ENCODE measurements at places on chromosomes 7 and 10.
A peak's percentile ranks its signal among the peaks of the same experiment; 100 is the strongest.

GRCh38 chr10:48634198-48634983 lies 29.5 kb upstream of the ARHGAP22 start:
- peaks cover 5% of the 10 kb centered on the region for H3K27me3 ChIP-seq
- no peaks in the 10 kb centered on the region for H3K36me3 ChIP-seq
- H3K4me1 ChIP-seq, result peaks cover 37% of the 10 kb centered on the region
- H3K4me3 ChIP-seq, result peak overlapping the region; percentile 25
- H3K27ac ChIP-seq, result no peak overlapping the region

- no peak for DNase-seq
- no peak overlapping the region for H3K4me3 ChIP-seq
- H3K4me1 ChIP-seq, result no peaks in the 10 kb centered on the region
- no peaks in the 10 kb centered on the region for H3K36me3 ChIP-seq
- H3K27ac ChIP-seq, result no peak overlapping the region
Observed at GRCh38 chr10:87608756-87609155, 50.9 kb upstream of the PAPSS2 start.

- H3K36me3 ChIP-seq, result no peaks in the 10 kb centered on the region
- H3K27me3 ChIP-seq, result no peaks in the 10 kb centered on the region
- no peaks in the 10 kb centered on the region for H3K4me1 ChIP-seq
- H3K4me3 ChIP-seq, result no peak overlapping the region
- no peak overlapping the region for H3K27ac ChIP-seq
- no peak for DNase-seq
Observed at GRCh38 chr7:68224041-68224741, 1227.6 kb downstream of the TYW1 start.

DNA sequence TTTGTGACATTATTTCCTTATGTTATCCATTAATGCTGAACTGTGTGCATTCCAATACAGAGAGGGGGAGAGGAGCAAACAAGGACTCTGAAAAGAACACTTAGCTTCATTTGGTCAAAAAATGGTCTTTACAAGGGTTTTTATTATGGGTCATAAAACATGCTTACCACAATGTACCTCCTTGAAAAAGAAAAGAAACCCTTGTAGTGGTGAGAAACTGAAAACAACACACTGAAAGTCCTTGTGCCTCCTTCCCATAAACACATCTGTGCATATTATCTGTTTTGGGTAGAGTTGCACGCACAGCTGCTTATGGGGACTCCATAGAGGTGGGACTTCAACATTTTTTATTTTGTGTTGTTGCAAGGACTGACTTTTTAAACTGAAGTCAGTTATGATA lies 98.7 kb downstream of the CDK6 start:
- no peak for DNase-seq
- peaks cover 5% of the 10 kb centered on the region for H3K4me1 ChIP-seq
- H3K4me3 ChIP-seq, result no peak overlapping the region

GRCh38 chr10:21468086-21468485 lies 57.4 kb downstream of the SKIDA1 start:
- H3K36me3 ChIP-seq, result no peaks in the 10 kb centered on the region
- no peak overlapping the region for H3K27ac ChIP-seq
- H3K4me1 ChIP-seq, result no peaks in the 10 kb centered on the region
- H3K4me3 ChIP-seq, result no peak overlapping the region

DNA sequence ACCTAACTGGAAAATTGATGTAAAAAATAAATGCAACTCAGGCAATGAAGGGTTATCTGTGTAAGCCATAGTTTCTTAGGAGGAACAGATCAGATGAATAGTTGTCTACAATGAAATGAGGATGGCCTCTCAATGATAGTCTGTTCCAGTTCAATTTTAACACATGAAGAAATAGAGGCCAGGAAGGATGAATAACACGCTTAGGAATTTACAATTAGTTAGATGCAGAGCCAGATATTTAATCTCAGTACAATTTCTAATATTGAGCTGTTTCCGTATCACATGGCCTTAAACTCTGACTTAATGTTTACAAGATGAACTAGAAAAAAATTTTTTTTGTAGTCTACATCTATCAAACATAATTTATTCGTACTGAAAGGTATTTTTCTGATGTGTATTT lies 176.6 kb downstream of the GALNT11 start:
- no peak overlapping the region for H3K27ac ChIP-seq
- peaks cover 21% of the 10 kb centered on the region for H3K36me3 ChIP-seq
- DNase-seq, result no peak
- no peak overlapping the region for H3K4me3 ChIP-seq

DNA sequence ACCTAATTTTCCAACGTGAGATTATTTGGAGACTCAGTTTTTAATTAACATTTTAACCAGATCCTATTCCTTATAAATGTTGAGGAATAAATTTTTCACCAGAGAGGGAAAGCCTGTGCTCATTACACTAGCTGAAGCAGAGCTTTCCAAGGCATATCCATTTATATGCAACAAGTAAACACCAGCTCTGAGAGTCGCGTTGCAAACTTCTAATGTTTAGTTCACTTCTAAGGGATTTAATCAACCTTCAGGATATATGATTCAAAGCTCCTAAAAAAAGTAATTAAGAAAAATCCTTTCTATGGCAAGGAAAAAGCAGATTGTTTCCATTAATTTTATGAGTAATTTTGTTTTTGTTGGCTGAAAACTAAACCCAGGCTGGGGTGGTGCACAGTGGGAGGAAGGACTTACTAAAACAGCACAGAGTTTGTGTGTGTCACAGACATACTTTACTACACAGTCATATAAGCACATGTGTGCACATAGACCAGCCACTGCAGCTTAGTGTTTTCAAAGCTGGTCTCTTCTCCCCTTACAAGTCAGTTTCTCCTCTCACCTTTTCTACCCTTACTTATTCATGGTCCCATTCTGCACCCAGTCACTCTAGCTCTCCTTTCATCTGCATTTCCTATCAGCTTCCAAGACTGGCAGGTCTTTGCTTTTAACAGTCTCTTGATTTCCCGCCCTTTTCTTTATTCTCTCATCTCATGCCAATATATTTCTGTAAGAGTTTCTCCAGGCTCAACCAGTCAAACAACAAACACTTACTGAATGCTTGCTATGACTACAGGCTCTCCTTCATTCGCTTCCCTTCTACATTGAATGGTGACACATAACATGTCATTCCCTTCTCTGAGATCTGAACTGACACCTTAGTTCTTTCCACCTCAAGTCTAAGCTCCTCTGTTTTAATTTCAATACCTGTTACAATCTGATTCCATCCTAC lies 81.1 kb upstream of the FZD1 start:
- H3K36me3 ChIP-seq, result no peaks in the 10 kb centered on the region
- H3K27ac ChIP-seq, result no peak overlapping the region
- H3K4me1 ChIP-seq, result no peaks in the 10 kb centered on the region
- no peaks in the 10 kb centered on the region for H3K27me3 ChIP-seq

DNA sequence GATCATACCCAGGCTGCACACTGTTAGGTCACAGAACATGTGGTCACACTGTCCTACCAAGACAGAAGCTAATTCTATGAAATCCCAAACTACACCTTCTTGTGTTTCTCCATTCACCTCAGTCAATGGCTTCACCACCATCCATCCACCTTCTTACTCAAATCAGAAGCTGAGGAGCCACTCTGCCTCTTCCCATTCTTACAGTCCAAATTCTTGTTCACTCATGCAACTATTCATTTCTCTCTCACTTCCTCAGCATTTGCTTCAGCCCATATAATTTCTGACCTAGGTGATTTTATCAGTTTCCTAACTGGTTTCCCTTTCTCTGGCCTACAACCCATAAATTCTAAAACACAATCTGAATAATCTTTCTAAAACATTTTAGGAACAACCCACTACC lies 229.2 kb downstream of the LRRN3 start:
- H3K27ac ChIP-seq, result no peak overlapping the region
- H3K4me3 ChIP-seq, result no peak overlapping the region
- no peak for DNase-seq
- H3K27me3 ChIP-seq, result no peaks in the 10 kb centered on the region
- no peaks in the 10 kb centered on the region for H3K36me3 ChIP-seq
- peaks cover 11% of the 10 kb centered on the region for H3K4me1 ChIP-seq

DNA sequence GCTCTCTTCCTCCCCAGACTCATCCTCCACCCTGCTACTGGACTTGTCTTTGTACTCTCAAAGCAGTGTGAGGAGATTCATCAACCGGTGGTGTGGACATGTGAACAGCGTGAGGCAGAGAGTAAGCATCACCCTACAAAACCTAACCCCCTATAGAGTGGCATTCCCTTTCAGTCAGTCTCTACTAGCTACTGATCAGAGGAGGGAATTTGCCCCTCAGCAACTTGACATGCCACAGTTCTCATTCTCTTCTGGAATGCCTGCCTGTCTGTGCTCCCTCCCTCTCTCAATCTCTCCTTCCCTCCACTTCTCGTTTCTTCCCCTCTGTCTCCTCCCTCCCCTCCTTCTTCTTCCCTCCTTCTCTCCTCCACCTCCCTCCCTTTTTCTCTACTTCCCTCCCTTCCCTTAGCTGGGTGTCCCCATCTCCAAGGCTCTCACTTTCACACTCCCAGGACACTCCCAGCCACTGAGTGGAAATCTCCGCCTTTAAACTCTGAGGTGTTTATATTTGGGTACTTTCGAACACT lies 24.6 kb downstream of the H2AZ2 start:
- no peak overlapping the region for H3K4me3 ChIP-seq
- H3K36me3 ChIP-seq, result peaks cover 4% of the 10 kb centered on the region
- no peaks in the 10 kb centered on the region for H3K4me1 ChIP-seq
- no peak overlapping the region for H3K27ac ChIP-seq
- no peaks in the 10 kb centered on the region for H3K27me3 ChIP-seq
- no peak for DNase-seq

GRCh38 chr7:116334555-116334954 lies 124.2 kb downstream of the TES start:
- no peak overlapping the region for H3K4me3 ChIP-seq
- H3K27ac ChIP-seq, result no peak overlapping the region
- H3K27me3 ChIP-seq, result no peaks in the 10 kb centered on the region
- DNase-seq, result no peak

GRCh38 chr10:13998163-13998835 lies 332.4 kb downstream of the FRMD4A start:
- no peaks in the 10 kb centered on the region for H3K27me3 ChIP-seq
- no peaks in the 10 kb centered on the region for H3K36me3 ChIP-seq
- no peak overlapping the region for H3K4me3 ChIP-seq

GRCh38 chr7:101699399-101699798 lies 70.3 kb upstream of the MYL10 start:
- no peak for DNase-seq
- H3K27ac ChIP-seq, result no peak overlapping the region
- H3K36me3 ChIP-seq, result no peaks in the 10 kb centered on the region
- no peaks in the 10 kb centered on the region for H3K4me1 ChIP-seq

GRCh38 chr10:14369906-14370305 lies 39.2 kb upstream of the FRMD4A start:
- peaks cover 4% of the 10 kb centered on the region for H3K27me3 ChIP-seq
- DNase-seq, result no peak
- no peaks in the 10 kb centered on the region for H3K4me1 ChIP-seq
- H3K27ac ChIP-seq, result no peak overlapping the region
- no peaks in the 10 kb centered on the region for H3K36me3 ChIP-seq

DNA sequence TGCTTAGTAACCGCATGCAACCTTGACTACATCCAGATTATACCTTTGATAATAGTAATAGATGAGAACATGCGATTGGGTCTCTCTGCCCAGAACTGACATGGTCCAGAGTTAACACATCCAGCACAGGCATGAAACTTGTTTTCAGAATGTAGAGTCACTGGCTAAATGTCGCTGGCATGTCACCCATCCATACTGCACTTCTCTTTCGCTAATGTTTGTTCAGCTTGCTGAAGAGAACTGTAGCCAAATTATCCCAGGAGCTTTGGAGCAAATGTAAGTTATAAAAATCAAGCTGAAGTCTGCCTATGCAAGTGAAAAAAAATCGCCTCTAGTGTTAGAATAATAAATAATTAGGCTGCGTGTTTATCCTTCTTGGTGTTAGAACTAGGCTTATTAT lies 98.2 kb downstream of the PRTFDC1 start:
- no peak overlapping the region for H3K27ac ChIP-seq
- no peaks in the 10 kb centered on the region for H3K36me3 ChIP-seq
- H3K4me3 ChIP-seq, result no peak overlapping the region
- H3K27me3 ChIP-seq, result no peaks in the 10 kb centered on the region

GRCh38 chr7:156781972-156782371 lies 111.0 kb downstream of the LMBR1 start:
- no peak overlapping the region for H3K4me3 ChIP-seq
- H3K27me3 ChIP-seq, result no peaks in the 10 kb centered on the region
- no peaks in the 10 kb centered on the region for H3K36me3 ChIP-seq

- peaks cover 3% of the 10 kb centered on the region for H3K4me1 ChIP-seq
- no peak overlapping the region for H3K4me3 ChIP-seq
Observed at GRCh38 chr10:59362959-59363381, 621 bp upstream of the FAM13C start.

DNA sequence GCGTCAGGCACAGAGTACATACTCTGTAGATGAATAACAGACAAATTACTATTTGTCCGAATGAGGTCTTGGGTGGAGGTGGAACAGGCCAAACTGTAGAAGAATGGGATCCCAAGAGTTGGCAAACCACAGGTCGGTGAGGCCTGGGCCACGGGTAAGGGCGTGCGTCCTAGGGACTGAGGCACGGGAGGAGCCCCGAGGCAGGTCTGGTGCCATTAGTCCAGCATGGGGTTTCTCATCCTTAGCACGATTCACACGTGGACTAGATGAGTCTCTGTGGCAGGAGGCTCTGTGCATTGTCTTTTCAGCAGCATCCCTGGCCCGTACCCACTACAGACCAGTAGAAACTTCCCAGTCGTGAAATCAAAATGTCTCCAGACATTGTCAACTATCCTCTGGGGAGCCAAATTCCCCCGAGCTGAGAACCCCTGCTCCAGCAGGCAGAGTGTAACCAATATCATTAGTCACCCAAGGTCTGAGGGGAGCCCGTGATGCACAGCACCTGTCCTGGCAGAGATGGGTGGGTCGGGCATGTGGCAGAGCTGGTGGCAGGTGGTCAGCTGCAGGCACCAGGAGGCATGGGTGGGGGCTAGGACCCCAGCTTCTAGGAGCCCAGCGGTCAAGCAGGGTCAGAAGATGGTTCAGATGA lies 61.3 kb downstream of the COL13A1 start:
- H3K4me3 ChIP-seq, result no peak overlapping the region
- DNase-seq, result no peak
- no peaks in the 10 kb centered on the region for H3K36me3 ChIP-seq
- H3K27me3 ChIP-seq, result no peaks in the 10 kb centered on the region

DNA sequence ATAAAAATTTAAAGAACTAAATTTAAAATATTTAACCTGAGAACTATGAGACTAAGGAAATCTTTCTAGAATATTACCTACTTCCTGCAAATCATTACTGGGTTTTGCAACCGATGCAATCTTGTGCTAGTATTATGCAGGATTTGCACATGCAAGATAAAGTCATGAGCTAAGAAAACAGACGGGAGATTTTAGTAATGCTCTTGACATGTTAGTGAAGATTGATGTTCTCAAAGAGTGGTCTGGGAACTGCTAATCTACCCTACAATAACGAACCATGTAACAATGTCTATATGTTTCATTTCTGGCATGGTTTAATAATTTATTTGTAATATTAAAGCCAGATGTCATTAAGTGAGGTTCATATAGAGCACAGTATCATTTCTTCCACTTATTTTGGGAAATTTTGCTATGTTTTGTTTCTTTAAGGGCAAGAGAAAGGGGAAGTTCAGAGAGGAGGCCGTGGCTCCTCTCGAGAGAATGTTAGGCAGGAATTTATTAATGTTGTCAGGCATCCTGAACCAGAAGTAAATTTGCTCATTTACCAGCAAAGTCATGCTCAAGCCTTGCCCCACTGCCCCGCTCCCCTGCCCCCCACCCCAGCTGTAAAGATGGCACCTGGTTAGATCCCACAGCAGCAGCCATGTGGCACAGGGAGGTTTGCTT lies 22.8 kb downstream of the LRRC17 start:
- no peak for DNase-seq
- no peak overlapping the region for H3K27ac ChIP-seq
- no peaks in the 10 kb centered on the region for H3K27me3 ChIP-seq
- H3K4me3 ChIP-seq, result no peak overlapping the region
- no peaks in the 10 kb centered on the region for H3K4me1 ChIP-seq
- H3K36me3 ChIP-seq, result no peaks in the 10 kb centered on the region

All from B cell (primary cell).